ENCODE measurements at places on chromosomes 6 and 20.
A peak's percentile ranks its signal among the peaks of the same experiment; 100 is the strongest.

- DNase-seq: no peak
Measured at GRCh38 chr6:131130554-131130940, 4.7 kb upstream of the AKAP7 start.

DNA sequence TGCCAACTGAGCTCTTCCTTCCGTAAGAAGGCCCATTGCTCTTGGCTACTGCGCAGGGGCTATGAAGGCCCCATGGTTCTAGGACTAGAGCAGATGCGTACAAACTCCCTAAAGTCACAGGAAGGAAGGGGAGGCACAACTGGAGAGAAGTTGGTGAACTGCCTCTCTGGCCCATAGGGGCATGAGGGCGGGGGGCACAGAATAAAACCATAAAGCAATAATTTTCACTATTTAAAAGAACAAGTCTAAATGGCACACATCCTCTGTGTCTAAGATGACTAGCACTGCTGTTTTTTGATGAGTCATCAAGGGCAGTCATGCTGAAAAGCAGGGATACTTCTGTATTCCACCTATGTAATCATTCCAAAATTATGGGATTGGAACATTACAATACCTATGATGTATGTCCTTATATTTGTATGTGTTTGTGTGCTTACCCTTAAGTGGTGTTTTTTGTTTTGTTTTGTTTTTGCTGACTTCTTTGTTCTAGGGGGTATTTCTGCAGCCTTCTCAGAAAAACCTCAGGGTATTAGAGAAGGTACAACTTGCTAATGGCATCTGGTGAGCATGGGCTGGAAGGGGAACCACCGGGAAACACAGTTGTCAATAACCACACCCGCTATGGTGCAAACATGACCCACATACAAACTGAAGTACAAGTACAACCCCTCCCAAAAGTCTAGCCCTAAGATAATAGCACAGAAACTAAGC lies 36.9 kb downstream of the B4GALT5 start:
- no peak for DNase-seq

- DNase-seq: no peak
Measured at GRCh38 chr6:119132261-119132981, 54.0 kb upstream of the FAM184A start.

DNA sequence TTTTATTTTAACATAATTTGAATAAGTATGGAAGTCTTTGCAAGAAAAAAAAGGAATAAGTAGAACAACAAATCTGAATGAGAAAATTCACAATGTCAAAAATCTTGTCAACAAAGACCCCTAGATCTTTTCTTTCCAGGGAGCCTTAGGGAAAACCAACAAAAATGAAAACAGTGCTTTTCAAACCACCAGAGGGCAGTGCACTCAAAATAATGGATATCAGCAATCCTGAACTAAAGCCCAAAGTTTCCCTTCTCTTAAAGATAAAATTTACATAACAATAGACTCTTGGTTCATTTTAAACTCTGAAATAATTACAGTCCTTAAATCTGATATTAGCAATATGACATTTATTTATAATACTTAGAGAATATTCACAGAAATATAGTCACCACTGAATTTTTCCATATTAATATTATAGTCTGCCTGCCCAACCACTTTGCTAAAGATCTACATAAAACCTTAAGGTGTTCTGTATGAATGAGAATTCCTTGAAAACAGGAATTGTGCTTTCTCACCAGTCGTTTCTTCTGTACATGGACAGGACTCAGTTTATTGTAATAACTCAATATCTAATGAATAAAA lies 105.3 kb upstream of the BMP5 start:
- DNase-seq: no peak

- DNase-seq: peak; percentile 56
Measured at GRCh38 chr20:16284385-16285100, 288.7 kb downstream of the KIF16B start.

GRCh38 chr6:134813146-134813545 lies 136.8 kb downstream of the ALDH8A1 start:
- DNase-seq: no peak

GRCh38 chr6:45522486-45522885 lies 144.8 kb upstream of the SUPT3H start:
- DNase-seq: no peak

DNA sequence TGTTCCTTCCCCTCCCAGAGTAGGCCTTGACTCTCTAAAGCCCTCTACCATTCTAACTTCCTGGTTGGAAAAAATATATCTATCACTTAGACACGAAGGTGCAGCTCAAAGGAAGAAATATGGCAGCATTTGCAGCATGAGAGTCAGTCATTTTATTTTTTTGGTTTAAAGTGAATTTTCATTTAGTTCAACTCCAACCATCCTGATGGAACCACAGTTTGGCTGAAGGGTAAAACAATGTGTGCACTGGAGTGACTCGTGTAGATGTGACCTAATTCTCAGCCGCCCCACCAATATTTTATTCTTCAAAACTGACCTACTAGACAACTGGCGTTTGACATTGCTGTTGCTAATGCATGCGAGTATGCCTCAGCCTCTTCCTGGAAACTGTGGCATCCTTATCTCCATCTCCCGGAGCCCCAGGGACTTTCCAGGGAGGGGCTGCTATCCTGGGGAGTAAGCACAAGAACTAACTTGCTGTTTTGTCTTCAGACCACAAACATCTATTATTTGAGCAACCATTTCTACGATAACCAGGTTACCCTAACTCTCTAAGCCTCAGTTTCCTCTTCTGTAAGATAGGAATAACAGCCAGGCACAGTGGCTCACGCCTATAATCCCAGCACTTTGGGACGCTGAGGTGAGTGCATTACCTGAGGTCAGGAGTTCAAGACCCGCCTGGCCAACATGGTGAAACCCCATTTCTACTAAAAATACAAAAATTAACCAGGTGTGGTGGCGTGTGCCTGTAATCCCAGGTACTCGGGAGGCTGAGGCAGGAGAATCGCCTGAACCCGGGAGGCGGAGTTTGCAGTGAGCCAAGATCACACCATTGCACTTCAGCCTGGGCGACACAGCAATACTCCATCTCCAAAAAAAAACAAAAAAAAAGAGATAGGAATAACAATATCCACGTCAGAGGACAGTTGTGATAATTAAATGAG lies 148.7 kb upstream of the JARID2 start:
- no peak for DNase-seq

DNA sequence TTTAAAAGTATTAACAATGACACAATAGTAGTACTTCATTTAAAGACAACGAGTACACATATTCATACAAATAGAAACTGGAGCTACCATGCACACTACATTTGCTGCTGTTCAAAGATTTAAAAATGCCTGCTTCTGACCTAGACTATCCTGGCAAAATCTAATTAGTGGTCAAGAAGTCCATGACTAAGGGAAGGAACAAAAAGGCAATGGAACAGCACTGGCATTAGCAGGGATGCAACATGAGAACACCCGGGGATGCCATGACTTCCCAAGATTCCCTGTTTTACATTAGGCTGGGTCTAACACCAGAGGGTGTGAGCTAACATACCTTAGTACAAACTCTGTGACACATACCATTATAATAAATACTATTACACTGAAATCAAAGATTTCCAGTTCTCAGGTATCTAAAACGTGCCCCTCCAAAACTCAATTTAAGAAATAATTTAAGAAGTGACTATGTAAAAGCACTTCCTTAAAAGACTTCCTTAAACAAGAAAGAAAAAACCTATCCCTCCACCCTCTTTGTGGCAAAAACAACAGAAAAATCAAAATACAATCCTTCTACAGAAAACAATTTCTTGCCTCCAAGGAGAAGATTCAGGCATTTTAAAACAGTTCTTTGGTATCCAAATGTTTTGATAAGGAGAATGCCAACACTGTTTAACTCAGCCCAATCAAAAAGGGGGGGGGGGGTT lies 25.5 kb downstream of the CHD6 start:
- DNase-seq: no peak

GRCh38 chr20:40941133-40941610 lies 87.5 kb upstream of the TOP1 start:
- no peak for DNase-seq

DNA sequence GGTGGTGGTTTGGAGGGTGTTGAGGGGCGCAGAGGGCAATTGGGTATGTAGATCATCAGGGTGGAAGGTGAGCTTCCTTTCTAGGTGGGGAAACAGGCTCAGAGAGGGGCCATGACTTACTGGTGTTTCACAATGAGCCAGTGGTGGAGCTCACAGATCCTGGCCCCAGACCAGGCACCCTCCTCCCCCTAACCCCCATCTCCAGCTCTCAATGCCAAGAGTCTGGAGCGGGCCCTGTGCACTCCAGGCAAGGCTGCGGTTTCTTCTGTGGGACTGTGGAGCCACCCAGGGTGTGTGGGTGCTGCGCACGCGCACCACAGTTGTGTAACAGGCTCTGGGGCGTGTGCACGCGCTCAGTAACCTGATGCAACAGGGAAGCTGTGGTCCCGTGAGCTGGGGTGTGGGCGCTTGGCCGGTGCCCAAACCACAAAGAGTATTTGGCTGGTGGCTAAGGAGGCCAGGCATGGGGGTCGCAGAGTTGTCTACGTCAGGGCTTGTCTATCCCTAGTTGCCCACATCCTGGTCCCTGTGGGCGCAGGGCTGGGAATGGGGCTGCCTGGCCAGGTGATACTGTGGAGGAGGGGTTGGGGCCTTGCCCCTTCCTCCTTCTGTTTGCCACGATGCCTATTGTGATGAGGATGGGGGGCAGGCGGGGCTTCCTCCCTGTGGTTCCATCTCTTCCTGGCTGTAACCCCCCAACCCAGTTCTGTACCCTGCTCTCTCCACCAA lies 37.5 kb upstream of the MRPS18A start:
- peak; percentile 96 for DNase-seq

- no peak for DNase-seq
Measured at GRCh38 chr6:40282986-40283385, 304.2 kb downstream of the LRFN2 start.

DNA sequence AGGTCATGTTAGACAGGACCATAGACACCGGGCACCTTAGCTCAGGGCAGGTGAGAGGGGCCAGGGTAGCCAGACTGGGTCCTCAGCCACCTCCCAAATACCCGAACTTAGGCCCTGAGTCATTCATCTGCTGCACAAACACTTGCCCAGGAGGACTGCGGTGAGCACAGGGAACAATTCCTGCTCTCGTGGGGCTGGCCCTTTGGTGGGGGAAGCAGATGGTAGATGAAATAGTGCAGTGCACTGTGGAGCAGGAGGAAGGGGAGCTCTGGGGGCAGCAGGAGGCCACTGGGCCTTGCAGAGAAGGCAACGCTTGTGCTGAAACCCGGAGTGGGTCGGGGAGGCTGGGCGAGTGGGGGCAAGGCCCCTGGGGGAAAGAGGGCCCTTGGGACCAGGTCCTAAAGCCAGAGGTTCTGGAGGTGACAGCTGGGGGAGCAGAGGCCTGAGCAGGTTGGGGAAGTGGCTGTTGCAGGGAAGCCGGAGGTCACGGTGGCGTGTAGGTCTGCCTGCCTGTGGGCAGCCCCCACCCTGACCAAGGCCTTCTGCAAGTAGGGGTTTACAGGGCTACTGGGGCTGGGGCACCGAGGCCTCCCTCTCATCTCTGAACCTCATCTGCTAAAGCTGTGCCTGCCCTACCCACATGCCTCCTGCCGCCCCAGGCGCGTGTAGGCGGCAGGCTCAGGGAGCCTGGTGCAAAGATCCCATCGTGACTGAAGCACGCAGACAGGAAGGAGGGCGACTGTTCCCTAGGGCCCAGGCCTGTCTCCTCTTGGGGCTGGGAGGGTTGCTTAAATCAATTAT lies 4.7 kb upstream of the NPBWR2 start:
- DNase-seq: peak; percentile 80

DNA sequence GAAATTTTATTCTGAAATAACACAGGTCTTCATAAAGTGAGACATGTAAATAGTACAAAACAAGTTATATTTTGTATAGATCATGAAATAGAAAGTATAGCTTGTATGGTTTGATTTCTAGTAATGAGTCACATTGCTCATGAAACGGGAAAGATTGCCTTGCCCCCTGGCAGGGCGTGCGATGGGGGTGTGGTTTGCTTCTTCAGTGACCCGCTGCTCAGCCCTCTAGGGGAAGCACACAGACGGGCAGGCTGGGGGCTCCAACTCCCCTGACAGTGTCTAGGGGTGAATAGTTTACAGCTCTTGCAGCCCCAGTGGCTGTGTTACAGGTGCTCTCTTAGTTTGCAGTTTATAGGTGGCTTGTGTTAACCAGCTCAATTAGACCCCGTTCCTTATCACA lies 170.5 kb upstream of the RGS17 start:
- no peak for DNase-seq

- no peak for DNase-seq
Measured at GRCh38 chr6:123715006-123715863, 78.5 kb upstream of the TRDN start.

DNA sequence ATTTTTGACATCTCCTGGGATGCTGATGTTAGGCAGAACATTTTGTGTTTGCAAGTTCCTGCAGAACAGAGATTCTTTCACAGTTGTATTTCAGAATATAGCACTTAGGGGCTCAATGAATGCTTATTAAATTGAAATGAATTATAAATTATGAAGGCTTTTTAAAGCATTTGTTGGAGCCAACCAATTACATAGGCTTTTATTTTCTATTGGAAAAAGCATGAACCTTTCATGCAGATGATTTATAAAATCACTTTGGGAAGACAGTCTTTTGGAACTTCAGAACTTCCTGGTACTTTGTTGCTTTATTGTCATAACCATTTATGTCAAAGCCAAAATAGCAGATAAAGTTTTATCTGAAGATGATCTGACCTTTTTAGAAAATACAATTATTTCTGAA lies 69.2 kb upstream of the HINT3 start:
- DNase-seq: no peak

DNA sequence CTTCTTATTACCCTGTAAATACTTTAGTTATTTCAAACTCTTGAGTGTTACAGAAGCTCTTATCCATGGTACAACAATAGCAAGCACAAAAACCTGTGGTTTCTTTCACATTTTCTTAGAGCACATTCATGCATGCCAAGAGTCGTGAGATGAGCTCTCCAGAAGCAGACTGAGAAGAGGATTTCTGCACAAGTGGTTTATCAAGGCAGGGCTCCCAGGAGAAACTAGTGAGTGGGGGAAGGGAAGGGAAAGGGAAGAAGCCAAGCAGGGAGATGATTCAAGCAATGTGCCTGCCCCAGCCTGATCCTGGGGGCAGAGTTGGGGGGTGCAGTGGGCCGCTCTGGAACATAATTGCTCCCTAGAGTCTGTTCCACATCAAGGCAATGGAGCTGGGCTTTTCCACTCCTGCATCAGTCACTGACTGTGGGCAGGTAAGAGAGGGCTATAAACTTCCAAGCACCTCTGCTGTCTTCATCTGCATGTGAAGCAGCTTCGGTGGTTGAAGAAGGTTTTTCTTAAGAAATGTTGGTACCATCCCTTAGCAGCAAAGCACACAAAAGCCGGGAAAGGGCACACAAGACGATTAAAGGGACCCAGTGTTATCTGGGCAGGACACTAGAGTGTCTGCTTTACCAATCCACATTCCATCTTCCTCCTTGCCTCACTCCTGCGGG lies 152.1 kb downstream of the PLCB4 start:
- DNase-seq: no peak

GRCh38 chr20:41314386-41314785 lies 3.1 kb downstream of the ZHX3 start:
- no peak for DNase-seq

DNA sequence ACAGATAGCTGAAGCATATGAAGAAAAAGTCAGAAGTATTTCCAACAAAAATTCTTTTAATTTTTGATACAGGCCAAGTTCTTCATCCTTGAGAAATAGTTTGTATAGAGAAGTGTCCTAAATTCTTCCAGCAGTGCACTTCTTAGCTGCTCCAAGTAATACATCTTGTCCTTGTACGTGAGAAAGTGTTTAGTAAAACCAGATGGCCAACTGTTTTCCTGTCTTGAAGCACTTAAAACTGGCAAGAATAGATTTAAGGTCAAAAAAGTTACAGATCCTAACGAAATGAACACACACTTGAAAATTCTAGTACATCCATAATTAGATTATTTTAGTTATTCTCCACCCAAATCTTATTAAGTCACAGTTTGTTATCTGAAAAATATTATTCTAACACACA lies 52.2 kb upstream of the HSF2 start:
- no peak for DNase-seq

All from posterior vena cava (tissue), 2 donors.